SK-MEL-5 (cell line): ENCODE measurements at places on chromosomes 7 and 10. TPM values are rescaled to one million over a fixed set of nuclear protein-coding genes. Genes with fewer than 3 reads are reported as not detected.

- no peak for DNase-seq
Observed at GRCh38 chr10:74033702-74034101, 35.8 kb downstream of the VCL start.

GRCh38 chr10:127017541-127018297 is 112.5 kb downstream of the DOCK1 start:
- DNase-seq = no peak

GRCh38 chr10:21385536-21385935 is 139.9 kb downstream of the SKIDA1 start:
- DNase-seq = no peak

DNA sequence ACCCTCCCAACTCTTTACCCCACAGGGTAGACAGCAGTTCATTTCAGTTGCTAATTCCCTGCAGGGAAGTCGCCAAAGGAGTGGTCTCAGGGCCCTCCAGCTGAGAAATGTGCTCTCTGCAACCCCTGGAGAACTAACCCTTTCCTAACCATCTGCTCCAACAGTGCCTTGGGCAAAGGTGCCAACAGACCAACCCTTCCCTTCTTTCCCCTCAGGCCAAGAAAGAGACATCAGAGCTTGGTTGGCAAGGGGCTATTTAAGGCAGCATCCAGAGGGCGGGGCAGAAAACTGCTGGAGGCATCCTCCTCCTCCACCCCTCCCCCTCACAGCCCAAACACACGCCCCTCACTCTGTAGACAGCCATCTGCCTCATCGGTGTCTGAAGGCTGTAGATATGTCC is 1.7 kb downstream of the SORBS1 start:
- DNase-seq = no peak

- DNase-seq = no peak
Observed at GRCh38 chr7:78074713-78075112, 276.1 kb downstream of the PHTF2 start.

- DNase-seq = no peak
Observed at GRCh38 chr10:119549247-119549999, 6.9 kb upstream of the RGS10 start.

DNA sequence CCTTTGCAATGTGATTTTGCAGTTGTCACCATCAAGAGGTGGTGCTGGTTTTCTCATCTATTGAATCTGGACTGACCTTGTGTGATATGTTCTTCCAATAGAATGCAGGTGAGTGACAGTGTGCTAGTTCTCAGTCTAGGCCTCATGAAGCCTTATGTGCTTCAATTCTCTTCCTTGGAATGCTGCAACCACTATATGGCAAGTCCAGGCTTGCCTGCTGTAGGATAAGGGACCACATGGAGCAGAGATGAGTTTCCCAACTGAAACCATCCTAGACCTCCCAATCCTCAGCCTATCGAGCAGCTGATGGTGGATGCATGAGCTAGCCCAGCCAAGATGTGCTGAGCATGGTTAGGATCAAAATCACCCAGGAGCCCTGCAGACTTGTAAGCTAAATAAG is 32.6 kb upstream of the ARHGAP21 start:
- DNase-seq = no peak

DNA sequence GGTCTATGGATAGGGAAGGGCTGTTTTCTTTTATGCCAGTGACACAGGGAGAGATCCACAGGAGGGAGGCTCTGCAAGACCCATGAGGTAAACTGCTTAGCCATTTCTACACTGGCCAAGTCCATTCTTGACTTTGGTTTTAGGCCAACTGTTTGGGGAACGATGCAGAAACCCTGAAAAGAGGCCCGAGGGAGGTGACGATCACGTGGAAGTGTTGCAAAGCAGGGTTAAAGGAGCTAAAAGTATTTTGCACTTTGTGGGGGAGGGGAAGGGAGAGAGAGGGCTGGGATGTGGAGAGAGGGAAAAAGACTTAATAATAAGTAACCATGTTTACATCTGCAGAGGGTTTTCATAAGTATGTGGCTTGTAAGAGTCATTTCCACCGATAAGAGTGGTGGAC is 239.7 kb downstream of the EMX2 start:
- no peak for DNase-seq

DNA sequence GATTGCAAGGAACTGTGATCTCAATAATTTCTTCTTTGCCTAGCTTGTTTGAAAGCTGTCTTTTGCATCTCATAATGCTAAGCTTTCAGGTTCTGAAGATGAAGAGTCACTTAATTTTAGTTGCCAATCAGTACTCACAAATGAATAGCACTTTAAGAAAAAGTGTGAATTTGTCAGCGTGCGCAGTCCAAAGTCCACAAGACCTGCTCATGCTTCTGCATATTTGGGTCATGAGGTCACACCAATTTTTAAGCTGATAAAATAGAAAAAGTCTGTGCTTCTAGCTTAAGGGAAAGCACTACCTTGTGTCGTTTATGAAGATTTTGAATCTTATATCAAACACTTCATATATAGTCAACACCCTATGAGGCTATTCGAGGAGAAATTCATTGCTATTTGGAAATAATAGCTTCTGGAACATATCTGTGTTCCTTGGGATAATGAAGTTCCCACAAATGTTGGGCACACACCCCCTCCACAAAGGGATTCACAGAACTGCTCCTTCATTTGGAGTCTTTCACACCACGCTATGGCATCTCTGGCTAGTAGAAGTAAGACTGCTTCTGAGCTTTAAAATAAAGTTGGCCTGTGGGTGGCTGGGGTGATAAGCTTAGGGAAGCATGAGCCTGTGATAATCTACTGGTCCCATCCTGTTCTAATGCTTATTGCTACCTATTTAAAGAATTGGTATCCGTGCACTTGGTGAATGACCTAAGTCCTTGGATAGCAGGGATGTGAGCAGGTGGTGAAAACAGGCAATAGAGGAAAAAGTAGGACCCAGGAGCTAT is 33.3 kb downstream of the A1CF start:
- no peak for DNase-seq

- no peak for DNase-seq
Observed at GRCh38 chr7:150435390-150436073, 14.9 kb upstream of the GIMAP8 start.

GRCh38 chr10:25169740-25170139 is 5.1 kb upstream of the GPR158 start:
- no peak for DNase-seq

- DNase-seq = no peak
Observed at GRCh38 chr7:142901426-142902259, 16.1 kb upstream of the TRPV6 start.

GRCh38 chr10:104417637-104418292 is 64.1 kb downstream of the CFAP58 start:
- no peak for DNase-seq

DNA sequence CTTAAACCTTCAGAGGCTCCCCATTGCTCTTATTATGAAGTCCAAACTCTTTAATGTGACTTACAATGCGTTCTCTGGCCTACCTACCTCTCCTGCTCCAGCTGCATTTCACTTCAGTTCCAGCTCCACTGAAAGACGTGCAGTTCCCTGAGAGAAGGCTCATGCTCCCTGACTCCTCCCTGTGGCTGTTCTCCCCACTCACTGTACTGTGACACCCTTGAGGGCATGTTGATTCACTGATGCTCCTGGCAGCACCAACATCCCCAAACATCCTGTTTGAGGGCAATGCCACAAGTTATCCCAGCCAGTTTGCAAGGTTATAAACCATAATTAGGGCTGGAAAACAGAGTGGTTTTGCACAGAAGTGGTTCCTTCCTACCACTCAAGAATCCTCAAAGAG is 111.2 kb downstream of the LSM5 start:
- no peak for DNase-seq

DNA sequence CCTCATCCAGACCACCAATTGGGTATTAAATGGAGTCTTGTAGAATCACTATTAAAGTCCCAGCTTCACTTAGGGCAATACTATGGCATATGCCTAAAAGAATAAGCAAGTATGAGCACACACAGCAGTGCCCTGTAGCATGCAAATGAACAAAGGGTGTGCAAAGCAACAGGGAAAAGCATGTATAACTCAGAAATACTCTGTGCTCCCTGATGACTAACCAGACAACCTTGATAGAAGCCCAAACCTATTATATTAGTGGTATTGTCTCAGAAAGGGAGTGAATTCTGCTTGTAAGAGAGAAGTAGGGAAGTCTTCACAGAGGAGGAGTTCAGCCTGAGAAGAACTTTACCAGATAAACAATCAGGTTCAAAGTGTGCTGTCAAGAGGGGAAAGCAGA is 131.2 kb downstream of the DGKI start:
- DNase-seq = no peak

GRCh38 chr7:2853147-2853546 is 9.0 kb upstream of the GNA12 start:
- DNase-seq = no peak

GRCh38 chr7:79453558-79454360 is at the start of gene MAGI2:
Gene MAGI2, minus strand, starts transcription at chr7:79453667. Its CDS starts 347 bp downstream, at chr7:79453320.
- peak; percentile 53 for DNase-seq

DNA sequence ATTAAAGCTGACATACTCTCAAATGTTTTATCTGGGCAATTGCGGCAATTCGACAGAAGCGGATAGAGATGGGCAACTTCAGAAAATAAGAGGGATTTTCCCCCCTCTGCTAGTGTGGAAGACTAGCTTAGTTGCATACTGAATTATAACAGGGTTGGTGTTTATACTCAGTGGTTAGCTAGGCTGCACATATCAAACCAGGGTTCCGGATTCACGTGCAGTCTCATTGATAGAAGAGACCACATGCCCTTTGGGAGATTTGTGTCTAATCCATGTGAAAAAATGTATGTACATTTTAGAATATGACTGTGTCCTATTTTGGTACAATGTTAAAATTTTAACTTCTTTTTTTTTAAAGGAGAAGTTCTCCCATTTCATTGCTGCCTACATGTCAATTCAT is 136.9 kb upstream of the FZD1 start:
- DNase-seq = no peak

DNA sequence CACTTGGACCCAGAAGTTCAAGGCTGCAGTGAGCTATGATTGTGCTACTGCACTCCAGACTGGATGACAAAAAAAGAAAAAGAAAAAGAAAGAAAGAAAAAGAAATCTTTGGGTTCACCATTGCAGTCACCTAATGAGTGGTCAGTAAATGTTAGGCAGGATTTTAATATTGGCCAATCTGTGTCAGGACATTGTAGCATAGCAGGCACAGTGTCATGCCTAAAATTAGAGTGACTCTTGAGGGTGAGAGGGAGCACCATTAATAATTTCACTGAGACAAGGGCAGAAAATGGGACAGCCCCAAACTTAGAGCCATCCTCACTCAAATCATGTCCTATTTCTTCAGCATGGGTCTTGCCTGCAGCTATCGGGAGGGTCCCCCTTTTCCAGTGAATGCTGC is 221.6 kb upstream of the NRP1 start:
- DNase-seq = no peak

- DNase-seq = no peak
Observed at GRCh38 chr7:46493196-46493595, 572.1 kb upstream of the IGFBP3 start.

- DNase-seq = peak; percentile 85
Observed at GRCh38 chr10:129963641-129964501, at the start of gene EBF3. Gene EBF3, minus strand, starts transcription at chr10:129964274. Its CDS starts 506 bp downstream, at chr10:129963768.

Gene FAM107B
- total RNA-seq = 12.6 and 15.8 TPM in 2 replicates

Gene TAS2R5
- total RNA-seq = 0.26 and 0.51 TPM in 2 replicates

Gene OR2A1
- total RNA-seq = not detected in 2 replicates

Gene FXYD4
- total RNA-seq = not detected in 2 replicates

Gene TMEM236
- total RNA-seq = 0.03 and 0.05 TPM in 2 replicates

Gene ANKRD61
- total RNA-seq = 0.50 and 0.51 TPM in 2 replicates

Gene SEMA4G
- 1.3 and 4.7 TPM in 2 replicates for total RNA-seq

Gene CLRN3
- total RNA-seq = not detected in 2 replicates

Gene CACNB2
- total RNA-seq = not detected in 2 replicates

Gene HOXA9
- not detected in 2 replicates for total RNA-seq
